Left hindlimb (tissue), 1 donor: ENCODE measurements at places on chromosomes 1 and 21.

DNA sequence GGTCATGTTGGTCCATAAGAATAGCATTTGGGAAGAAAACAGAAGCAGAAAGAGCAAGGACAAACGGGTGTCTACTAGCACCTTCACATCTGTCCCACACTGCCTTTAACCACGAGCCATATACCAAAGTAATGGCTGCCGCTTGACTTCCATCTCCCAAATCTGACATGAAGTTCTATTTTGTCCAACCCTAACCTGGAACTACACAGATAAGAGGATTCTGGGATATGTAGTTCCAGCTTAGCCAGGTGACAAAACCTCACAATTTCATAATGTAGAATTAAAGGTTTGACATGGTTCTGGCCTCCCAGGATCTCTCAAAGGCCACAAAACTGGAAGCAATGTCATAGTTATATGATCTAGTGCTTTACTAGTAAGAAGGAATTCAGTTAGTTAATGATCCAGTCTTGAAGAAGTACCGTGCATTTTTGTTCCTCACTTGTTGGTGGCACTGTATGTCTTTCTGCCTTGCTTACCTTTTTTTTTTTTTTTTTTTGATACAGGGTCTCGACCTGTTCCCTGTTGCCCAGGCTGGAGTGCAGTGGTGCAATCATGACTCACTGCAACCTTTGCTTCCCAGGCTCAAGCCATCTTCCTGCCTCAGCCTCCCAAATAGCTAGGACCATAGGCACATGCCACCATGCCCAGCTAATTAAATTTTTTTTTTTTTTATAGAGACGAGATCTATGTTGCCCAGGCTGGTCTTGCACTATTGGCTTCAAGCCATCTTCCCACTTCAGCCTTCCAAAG lies 17.5 kb downstream of the PTGFRN start:
- DNase-seq = no peak

DNA sequence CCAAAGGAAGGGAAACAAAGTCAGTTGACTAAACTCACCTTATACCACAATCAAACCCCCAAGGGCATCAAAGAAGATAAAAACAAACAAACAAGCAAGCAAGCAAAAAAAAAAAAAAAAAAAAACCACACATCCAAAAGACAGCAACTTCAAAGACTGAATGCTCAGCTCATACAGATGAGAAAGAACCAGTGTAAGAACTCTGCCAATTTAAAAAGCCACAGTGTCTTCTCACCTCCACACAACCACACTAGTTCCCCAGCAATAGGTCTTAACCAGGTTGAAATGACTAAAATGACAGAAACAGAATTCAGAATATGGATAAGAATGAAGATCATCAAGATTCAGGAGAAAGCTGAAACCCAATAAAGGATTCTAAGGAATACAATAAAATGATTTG lies 193.4 kb downstream of the FAF1 start:
- DNase-seq = no peak

DNA sequence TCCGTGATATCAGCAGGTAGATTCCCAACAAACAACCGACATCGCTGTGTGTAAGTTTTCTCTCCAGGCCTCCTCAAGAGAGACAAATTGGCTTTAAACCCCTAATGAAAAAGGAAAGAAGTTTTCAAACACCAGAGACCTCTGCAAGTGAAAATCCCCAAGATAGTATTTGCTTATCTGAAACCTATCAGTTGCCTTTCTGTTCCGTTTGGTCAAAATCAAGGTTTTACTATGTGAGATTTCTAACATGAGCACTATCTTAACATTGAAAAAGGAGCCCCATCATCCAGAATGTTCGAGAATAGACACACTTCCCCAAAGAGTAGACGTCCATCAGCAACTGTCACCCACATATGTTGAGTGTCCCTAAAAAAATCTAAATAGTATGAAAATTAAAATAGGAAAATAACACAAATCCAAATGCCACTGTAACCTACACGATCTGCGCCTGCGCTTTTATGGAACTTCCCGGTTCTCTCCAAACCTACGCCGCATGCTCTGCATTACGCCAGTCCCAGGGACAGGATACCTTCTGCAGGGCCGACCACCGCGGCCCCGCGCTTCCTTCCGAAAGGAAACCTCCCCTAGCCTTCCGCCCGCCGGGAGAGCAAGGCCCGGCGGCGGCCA lies 1.4 kb downstream of the SFPQ start:
- no peak for DNase-seq

DNA sequence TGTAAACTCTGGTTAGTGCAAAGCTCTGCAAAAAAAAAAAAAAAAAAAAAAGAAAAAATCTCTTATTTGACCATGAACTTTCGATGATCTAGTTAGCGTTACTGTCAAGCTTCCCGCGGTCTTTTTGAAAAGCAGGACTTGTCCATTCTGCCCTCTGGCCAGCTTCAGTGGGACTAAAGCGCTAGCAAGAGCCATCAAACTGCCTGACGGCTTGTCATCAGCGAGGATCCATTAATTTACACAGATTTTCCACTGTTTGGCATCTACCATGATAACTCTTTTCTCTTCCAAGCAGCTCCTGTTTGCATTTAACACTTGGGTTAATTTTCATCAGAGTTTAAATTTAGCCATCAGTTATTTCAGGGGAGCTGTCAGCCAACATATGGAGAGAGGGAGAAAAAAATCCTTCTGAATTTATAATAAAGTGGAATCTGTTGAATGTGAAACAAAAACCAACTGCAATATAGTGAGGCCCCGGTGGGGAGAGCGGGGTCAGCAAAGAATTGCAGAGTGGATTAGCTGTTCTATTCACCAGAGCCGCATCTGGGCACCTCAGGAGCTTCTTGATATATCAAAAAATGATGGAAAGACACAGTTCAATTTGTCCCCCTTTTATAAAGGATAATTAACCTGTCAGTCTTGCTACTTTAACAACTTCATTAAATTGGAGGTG lies 298.2 kb downstream of the SPATA17 start:
- no peak for DNase-seq

DNA sequence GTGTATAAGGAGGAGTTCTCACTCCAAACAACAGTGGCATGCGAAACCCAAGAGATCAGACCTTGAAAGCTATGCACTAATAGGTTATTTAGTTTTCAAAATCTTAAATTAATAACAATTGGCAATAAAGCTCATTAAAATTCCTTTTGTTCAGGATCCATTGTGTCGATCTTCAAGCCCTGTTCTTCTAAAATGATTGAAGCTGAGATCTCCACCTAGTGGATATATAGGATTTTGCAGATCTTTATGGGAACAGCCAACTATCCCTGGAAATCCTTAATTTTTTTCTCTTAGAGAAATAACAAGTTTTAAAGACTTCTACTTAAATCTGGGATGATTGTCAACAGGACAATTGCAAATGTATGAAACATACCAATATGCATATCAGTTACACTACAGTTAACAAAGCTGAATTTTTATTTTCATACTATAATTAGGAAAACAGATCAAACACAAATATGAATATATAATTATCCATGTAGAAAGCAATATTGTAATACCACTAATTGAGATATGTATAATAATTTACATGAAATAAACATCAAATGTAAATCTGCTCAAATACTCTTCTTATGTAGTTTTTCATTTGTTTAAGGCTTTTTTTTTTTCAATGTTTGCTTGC lies 43.3 kb downstream of the LRRC53 start:
- no peak for DNase-seq

GRCh38 chr1:93925206-93925605 lies 16.0 kb upstream of the GCLM start:
- no peak for DNase-seq

DNA sequence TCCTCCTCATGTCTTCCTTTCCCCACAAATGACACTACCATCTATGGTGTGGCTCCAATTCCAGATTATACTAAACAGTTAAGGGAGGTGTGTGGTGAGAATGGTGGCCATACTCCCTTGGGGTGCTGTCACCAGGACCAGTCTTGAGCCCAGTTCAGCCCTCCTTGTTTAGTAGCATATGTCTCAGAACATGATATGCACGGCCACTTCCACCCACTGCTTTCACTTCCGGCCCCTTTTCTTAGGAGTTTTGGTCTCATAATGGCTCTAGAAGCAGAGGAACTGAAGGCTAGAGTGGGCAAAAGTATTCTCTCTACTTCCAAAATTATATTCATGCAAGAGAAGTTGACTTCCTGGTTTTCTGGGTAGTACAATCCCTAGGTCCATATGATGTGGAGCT lies 45.3 kb upstream of the CACNA1E start:
- DNase-seq = no peak

DNA sequence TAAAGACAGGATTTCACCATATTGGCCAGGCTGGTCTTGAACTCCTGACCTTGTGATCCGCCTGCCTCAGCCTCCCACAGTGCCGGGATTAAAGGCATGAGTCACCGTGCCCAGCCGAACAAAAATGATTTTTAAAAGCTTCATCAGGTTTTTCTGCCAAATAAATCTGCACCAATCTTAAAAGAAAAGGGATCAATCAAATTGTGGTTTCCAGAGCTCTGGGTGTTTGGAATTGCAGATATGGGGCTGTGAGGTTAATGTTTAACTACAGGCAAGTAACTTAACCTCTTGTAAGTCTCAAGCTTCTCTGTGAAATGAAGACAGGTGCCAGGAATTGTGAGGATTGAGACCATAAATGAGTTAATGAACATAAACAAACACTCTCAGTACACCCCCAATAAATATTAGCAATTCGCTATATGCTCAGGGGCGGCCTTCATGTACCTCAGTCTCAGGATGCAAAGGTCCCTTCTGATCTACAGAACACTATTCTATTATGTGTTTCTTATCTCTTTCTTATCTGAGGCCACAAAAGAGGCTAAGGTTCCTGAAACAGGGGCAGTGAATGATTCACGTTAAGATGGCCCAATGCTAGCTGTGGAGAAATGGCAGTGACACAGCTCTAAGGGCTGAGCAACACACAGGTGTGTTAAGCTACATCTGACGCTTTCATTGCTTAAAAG lies 7.1 kb upstream of the GNPAT start:
- DNase-seq = no peak

- DNase-seq = no peak
Measured at GRCh38 chr21:45593162-45594022, 50.1 kb upstream of the PCBP3 start.

DNA sequence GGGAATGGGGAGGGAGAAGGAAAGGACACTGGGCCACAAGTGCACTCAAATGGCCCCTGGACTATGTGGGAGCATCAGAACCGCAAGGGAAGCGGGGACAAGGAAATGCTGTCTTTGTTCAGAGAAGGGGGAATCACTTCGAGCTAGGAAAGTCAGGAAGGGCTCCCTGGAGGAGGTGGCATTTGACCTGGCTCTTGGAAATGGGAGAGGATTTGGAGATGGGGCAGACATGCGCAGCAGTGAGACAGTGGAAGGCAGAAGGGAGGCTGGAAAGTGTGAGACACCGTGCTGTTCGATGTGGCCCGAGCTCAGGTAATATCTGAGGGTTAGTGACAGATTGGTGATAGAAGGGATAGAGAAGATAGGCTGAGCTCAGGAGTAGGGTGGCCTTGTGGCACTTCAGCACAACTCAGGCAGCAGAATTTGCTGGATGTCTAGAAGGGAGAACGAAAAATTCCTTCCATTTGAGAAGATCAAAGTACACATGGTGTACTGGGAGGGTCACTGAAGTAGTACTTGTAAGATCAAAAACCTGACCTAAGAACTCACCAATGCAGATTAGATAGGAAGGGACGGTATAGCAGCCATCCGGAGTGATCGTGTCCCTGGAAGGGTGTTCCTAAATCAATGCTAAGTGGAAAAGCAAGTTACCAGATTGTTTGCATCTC lies 25.4 kb downstream of the SLC1A7 start:
- DNase-seq = peak; percentile 6

GRCh38 chr1:191886977-191887376 lies 271.3 kb upstream of the RGS18 start:
- DNase-seq = no peak

- DNase-seq = peak; percentile 39
Measured at GRCh38 chr1:43835082-43836021, 98.2 kb upstream of the ARTN start.

DNA sequence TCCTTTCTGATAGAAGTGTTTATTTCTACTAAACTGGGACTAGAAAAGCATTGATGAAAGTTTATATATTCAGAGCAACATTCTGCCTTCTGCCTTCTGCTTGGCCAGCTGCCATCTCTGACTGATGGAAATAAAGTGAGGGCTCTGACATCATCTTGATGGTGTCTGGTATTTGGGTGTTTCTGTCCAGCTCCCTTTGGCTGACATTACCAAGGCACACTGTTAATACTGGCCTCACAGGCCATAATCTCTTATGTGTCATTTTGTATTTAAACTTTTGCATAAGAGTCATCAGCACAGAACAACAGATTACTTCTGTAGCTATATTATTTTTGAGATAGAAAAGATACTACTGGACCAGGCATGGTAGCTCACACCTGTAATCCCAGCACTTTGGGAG lies 216.9 kb downstream of the RYR2 start:
- peak; percentile 73 for DNase-seq

DNA sequence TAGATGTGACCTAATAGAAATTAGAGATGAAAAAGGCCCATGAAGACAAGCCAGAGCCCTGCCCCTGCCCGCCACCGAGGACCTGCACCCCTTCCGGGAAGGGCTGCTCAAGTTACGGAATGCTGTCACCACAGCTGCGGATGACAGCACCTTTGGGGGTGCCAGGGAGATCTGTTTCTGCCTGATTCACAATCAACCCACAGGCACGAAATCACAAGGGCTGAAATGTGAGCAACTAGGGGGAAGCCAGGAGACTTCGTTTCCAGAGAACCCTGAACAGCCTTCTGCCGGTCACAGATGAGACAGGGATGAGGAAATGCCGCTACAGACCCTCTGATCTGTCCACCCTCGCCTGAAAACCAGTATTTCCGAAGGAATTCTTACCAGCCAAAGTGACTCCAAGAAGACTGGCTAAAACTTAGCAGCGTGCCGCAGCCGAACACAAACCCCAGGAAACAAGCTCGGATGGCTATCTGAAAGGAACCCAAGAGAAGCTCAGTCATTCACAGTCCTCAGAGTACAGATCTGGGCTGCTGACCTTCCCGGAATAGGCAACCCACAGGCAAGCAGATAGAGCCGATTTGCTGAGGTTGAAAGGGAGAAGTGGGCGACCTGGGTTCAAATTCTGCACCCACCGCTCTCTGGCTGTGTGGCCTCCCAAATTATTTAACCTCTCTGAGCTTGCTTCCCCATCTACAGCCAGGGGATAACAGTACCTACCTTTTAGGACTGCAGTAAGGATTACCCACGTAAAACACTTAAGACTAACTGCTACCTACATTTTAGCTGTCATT lies 1.1 kb downstream of the ICMT start:
- no peak for DNase-seq

GRCh38 chr21:42429856-42430255 lies 26.2 kb downstream of the UBASH3A start:
- DNase-seq = no peak

- DNase-seq = no peak
Measured at GRCh38 chr1:33826311-33826710, 37.6 kb upstream of the HMGB4 start.
